CD4-positive, alpha-beta T cell treated with Interferon gamma for 1 hour (primary cell): ENCODE measurements at places on chromosomes 5 and 9.

DNA sequence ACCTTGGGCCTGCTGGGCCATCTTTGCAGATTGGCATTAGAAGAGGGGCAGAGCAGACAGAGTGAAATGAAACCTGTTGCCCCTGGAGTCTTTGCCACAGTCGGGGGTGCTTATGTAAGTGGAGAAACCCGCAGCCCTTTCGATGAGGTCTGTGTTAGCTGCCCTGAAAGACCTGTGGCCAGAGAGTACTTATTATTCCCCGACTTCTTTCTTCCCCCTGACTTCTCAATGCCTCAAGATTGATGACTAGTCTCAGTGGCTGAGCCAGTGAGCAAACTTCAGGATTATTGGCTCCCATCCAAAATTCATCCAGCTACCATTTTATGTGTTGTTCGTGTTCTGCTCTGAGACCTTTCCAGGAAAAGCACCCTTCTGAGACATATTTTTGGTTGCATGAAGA, 7.6 kb downstream of the NTRK2 start:
- DNase-seq = no peak

GRCh38 chr5:177452688-177453638, 6.3 kb downstream of the PRR7 start:
- DNase-seq = no peak

GRCh38 chr9:136520053-136520540, 25.8 kb downstream of the NOTCH1 start:
- DNase-seq = no peak

DNA sequence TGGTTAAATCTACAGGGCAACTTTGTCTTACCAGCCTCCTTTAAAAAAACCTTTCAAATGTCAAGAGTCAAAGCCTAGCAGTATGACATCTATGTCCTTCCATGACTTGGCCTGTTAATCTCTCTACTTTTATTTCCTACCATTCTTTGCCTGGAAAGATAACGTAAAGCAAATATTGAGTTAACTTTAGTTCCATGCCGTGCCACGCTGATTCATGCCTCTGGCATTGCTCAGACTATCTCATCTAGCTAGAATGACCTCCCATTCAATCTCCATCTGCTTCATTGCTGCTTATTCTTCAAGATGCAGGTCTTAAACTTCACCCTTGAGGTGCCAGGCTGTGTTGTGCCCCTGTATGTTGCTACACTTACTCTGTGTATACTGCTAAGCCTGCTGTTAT, 729.8 kb downstream of the EFNA5 start:
- DNase-seq = no peak

GRCh38 chr9:88196142-88196790, 58.0 kb upstream of the SPATA31C2 start:
- no peak for DNase-seq

DNA sequence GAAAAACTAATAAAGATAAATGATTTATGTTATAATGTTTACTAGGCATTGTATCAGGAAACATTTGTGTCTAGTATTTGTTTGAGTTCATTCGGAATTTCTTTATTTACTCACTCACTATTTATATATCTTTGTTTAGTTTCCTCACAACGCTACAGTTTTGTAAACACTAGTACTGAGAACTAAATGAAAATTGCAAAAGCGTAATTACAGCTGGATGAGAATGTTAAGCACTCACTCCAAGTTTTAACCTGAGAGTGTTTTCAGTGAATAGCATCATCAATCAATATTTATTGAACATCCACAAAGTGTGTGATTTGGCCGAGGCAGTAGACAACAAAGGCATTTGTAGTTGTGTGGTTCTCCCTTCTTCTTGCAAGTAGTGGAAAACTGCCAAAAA, 969.6 kb upstream of the DMAC1 start:
- DNase-seq = no peak

GRCh38 chr9:82196622-82197441, 208.3 kb downstream of the SPATA31D1 start:
- no peak for DNase-seq

DNA sequence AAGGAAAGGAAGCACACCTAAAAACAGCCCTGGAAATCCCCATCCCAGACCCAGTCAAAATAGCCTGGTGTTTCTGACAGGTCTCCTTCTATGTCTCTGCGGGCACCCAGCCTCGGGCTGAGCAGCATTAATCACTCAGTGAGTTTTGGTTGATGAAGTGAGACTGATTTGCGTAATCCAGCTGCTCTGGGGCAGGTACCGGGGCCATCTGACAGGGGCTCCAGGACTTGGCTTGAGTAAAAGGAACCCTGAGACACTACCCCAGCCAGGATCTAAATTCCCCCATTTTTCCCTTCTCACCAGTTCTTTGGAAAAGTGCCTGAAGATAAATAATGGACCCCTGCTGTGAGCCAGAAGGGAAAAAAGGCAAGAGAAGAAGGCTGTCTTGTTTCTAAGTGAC, 596 bp downstream of the SLC28A3 start:
- no peak for DNase-seq

DNA sequence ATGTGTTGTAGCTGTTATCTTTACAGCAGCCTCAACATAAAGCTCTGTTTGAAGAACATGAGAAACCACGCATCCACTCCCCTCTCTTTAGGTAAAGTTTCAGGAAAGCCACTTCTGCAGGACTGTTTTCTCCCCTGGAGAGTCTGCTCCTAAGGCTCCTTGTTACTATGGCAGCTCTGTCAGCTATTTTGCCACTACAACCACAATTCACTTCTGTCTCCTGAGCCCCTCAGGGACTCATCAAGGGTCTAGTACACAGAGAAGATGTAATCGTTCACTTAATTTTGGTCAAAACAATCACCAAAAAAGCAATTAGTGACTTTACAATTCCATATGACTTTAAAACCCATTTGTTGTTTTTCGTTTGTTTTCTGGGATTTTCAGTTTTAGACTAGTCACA, 157.7 kb downstream of the FBN2 start:
- no peak for DNase-seq

DNA sequence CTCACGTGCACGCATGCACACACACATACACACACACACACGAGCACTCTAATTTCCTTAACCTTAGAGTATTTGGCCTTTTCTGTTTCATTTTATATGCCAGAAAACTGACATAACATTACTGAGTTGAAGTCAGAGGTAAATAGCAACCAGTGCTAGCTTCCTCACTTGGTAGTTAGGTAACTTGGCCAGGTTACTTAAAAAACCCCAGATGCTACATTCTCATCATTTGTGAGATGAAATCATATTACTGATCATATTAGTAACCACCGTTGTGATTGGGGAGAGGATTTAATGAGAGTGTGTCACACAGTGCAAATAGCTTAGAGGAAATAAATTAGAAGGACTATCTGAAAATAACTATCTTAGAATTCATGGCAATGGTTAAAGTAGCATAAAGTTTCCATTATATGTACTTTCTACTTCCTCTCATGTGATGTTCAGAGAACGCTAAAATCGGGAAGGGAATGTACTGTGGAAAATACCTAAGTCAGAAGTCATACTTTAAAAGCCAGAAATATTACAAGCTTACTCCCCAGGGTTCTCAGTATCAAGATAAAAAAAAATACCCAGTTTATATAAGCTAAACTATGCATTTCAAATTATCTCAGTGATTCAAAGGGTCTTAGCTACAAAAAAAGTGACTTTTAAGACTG, 120.5 kb downstream of the TUSC1 start:
- no peak for DNase-seq

GRCh38 chr9:130239741-130240241, 25.8 kb upstream of the HMCN2 start:
- DNase-seq = no peak

GRCh38 chr9:93380410-93381060, 71.0 kb upstream of the FAM120A start:
- DNase-seq = no peak

DNA sequence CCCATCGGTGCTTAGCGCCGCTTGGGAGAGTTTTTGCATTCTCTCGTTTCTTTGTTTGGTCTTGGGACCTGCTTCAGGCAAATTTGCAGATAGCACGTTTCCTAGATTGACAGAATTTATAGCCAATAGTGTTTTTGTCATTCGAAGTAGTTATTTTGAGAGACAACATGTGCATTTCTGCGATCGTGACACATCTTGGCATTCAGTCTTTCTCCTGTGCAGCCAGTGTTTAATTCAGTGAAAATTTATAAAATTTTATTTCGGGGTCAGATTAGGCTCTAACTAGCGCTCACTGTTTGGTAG, 830 bp downstream of the PRRC1 start:
- DNase-seq = no peak

- no peak for DNase-seq
These were observed 211.5 kb upstream of the TARS1 start for GRCh38 chr5:33229216-33229615.

DNA sequence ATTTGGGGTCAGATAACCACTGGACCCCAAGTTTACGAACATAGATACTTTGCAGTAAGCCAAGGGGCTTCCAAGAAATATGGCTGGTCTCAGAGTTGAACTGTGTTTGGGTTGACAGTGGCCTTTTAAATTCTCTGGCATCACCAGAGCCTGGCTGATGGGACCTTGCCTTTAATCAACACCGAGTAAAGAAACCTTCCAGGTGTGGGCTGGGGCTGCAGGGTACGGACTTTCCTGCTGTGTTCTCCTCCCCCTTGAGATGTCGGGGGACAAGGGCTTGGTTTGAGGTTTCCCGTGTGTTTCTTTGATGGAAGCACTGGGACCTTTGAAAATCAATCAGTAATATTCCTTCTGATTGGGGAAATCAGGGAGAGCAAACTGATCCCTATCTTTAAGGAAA, 140.1 kb downstream of the MTX3 start:
- no peak for DNase-seq

- DNase-seq = no peak
These were observed 91.1 kb downstream of the ANKRD18A start for GRCh38 chr9:38529317-38529716.

DNA sequence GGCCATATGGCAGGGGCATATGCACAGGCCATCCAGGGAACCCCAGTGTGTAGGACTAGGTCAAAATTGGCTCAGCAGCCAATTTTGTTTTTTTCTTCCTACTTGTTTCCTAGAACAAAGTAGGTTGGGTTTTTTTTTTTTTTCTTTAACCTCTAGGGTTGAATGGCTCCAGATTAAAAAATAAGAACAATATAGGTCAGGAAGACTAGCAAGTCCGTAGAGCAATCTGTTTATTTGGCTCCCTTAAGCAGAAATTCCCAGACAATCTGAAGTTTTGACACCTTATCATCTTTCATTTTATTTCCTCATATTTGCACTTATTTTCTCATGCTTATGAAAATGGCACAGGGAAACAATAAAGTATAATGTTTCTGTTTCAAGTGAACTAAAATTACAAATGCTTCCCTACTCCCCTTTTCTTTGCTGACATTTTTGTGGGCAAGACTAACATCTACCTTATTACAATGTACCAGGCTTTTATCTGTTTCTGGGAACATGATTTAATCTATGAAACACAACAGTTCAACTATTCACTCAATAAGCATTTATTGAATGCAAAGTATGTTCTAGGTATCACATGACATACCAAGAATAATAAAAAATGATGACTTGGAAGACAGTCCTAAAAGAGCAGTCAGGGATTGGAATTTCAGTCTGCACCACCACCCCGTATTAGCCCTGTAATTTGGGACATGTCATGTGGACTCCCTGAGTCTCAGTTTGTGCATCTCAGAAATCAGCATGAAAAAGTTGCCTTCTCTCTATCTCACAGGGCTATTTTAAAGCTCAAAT, 30.5 kb downstream of the TLR4 start:
- DNase-seq = no peak

- DNase-seq = no peak
These were observed 213.7 kb upstream of the SNX2 start for GRCh38 chr5:122561209-122561608.

DNA sequence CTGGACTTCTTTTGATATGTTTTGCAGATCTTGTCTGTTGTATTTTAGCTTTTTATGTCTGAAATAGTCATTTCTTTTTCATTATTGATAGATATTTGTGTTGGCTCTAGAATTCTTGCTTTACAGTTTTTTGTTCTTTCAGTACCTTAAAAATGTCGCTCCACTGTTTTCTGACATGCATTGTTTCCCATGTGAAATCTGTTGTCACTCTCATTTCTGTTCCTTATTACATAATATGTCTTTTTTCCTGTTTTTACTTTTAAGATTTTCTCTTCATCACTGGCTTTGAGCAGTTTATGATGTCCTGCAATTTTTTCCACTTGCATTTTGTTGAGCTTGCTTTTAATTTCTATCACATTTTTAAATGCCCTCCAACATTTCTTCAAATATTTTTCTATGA, 270.4 kb upstream of the TARS1 start:
- DNase-seq = no peak

GRCh38 chr5:171614971-171615653, 170.5 kb upstream of the SMIM23 start:
- no peak for DNase-seq

GRCh38 chr9:134343637-134344036, 17.4 kb downstream of the RXRA start:
- no peak for DNase-seq

DNA sequence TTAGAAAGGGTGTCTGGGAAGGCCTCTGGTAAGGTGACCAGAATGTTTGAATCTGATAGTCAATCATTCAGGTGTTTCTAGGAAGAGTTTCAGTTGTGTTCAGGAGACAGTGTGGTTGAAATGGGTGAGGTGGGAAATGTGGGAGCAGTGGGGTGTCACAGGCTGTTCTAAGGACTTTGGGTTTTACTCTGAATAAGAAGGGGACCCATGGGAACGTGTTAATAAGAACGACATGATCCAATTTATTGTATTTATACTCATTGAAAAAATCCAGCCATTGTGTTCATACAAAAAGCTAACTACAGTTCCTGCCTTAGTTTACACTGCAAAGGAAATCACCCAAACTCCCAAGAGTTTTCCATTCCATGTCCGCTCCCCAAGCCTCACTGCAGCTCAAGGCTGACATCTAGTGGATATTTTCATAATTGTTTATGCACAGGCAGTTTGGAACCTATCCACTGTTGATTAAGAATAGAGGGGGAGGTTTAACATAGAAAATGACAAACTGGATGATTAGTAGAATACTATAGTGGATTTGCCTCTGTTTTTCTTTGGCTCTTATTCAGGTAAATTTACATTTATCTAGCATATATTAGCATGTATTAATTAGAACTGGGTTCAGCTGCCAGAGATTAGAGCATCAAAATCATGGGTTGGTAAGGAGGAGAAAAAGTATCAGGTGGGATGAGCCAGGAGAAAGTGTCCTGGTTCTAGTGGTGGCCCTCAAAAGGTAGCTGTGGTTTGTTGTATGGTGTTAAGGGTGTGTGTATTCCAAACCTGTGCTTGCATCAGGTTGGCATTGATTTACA, 17.7 kb downstream of the CAVIN4 start:
- DNase-seq = no peak

GRCh38 chr9:136011376-136011702, 50.2 kb upstream of the UBAC1 start:
- no peak for DNase-seq
